ENCODE measurements at places on chromosomes 4 and X.

DNA sequence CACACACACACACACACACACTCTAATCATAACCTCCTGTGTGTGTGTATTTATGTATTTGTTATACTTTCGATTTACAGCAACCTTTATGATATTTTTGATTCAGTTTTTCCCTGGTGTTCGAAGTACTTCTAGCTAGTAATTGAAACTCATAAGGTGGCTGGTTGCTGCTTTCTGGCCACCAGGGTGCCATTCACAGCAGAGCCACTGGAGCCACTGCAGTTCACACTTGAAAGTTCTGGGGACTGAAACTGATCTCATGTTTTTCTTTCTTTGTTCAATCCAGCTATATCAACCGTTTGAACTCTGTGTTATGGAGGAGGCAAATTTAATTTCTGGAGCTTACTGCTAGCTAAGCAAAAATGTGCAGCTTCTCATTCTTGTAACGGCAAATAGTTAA, 419.4 kb downstream of the ADGRL3 start:
- no peak for DNase-seq

- no peak for DNase-seq
Observed at GRCh38 chr4:101126059-101126458, 221.3 kb downstream of the PPP3CA start.

DNA sequence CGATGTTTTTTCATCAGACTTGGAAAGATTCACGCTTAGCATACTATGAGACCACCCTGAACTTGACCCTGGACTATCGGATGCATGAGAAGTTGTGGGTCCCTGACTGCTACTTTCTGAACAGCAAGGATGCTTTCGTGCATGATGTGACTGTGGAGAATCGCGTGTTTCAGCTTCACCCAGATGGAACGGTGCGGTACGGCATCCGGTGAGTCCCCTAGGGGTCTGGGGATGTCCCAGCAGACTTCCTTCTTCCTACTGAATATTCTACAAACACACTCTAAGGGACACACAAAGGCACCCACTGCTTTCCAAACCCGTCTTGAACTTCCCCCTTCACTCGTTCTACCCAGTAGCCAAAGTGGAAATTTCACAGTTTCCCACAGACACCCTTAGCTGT, 9.3 kb downstream of the GABRQ start:
- no peak for DNase-seq

DNA sequence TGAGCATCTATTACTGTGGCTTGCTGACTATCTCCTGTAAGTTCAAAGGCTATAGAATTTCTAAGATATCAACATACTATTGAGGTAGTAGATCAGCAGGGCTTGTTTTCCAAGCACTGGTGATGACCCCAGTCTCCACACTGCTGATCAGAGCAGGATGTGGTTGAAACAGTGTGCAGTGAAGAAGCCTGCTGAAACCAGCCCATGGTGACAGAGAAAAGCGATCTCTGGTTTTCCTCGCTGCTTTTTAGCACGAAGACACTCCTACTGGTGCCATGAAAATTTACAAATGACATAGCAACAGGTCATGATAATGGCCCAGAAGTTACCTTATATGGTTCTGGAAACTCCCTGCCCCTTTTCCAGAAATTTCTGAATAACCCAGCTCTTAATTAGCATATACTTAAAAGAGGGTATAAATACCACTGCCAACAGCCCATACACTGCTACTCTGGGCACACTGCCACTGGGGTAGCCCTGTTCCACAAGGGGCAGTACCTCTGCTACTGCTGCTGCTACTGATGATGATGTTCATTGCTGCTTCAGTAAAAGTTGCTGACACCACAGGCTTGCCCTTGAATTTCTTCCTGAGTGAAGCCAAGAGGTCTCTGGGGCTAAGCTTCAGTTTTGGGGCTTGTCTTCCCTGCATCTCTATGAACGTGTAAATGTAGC, 1689.5 kb upstream of the PCDH10 start:
- DNase-seq = no peak

DNA sequence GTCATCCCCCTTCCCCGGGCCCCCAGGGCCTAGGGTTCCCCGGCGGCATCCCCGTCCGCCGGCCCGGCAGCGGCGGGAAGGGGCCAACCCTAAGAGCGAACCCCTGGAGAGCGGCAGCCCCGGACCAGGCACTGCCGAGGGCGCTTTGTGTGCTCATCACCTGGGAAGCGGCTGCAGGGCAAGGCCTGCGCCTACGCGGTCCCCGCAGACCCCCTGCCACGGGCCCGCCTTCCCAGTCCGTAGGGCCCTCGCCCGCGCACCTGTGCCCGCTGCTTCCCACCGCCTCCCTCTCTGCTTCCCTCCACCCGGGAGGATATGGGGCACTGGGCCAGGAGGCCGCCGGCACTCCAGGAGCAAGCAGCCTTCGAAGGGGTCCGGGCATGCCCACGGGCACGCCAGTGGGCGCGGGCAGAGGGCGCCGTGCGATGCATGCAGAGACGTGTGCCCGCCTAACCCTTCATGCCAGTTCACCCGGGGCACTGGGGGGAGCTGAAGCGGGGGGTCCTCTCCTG, 2.6 kb downstream of the FLNA start:
- no peak for DNase-seq

DNA sequence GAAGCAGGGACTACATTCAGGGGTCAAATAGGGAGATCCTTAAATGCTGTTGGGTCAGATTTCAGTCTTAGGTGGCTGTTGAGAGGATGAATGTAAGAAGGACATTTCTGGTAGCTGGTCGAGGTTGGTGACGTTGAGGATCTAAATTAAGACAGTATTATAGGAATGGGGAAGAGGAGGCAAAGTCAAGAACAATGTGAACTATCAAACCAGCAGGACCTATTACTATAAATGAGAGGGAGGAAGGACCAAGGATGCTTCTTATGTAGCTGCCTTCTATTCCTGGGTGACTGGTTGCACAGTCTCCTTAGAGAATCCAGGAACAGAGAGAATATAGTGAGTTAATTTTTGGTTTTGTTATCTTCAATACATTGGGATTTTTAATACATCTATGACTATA, 118.5 kb upstream of the BMPR1B start:
- no peak for DNase-seq

- no peak for DNase-seq
Observed at GRCh38 chr4:106609917-106610316, 241.3 kb upstream of the GIMD1 start.

DNA sequence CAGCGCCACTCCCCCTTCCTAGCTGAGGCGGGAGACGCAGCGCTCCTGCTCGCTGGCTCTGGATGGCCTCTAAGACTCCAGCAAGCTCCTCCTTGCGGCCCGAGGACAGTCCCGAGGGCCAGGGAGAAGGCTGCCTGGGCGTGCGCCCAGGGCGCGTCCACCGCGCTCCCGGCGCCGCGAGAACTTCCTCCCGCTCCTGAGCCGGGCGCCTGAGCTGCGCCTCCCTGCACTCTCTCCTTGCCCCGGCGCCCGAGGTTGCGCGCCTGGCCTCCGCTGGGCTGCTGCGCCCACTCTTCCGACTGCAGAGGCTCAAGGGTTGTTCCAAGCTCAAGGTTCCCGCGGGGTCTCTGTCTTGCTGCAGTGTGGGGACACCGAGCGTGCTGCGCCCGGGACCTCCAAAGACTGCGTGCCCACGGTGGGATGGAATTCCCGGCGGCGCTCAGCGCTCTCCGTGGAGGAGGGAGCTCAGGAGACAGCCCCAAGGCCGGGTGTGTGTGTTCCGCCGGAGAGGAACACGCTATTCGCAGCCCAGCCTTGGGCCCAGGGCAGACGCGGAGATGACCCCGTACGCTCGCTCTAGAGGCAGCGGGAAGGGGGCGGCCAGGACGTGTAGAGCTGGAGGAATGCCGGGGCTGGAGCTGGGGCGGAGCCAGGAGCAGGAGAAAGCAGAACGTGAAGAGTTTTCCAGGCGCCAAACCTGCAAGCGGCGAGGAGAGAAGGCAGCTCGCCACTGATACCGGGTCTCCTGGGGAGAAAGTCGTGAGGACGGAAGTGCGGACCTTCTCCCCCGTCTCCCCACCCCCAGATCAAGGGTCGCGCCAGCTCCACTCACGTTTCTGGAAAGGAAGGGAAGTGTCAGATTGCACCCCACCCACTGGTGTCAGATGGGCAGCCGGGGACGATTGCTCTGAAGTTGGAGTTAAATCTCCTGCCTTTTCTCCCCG, at the start of gene ARHGAP6:
TSS of gene ARHGAP6 (minus strand) at position 753 of the 944 bp plus-strand sequence. CDS start 1,092 bp downstream, outside the sequence.
- DNase-seq = no peak

DNA sequence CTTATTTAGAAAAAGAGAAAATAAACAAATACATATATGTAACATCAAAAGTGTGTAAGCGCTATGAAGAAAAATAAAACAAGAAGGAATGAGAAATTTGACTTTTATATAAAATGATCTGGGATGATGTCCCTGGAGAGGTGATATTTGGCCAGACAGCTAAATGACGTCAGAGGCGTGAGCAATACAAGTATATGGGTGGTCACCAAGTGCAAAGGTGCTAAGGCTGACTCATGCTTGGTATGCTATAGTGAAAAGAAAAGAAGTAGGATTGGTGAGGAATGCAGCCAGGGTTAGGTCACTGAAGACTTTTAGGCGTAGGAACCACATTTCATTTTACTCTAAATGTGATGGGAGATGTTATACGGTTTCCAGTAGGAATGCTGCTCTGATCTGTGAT, 1049.1 kb upstream of the TENM3 start:
- no peak for DNase-seq

DNA sequence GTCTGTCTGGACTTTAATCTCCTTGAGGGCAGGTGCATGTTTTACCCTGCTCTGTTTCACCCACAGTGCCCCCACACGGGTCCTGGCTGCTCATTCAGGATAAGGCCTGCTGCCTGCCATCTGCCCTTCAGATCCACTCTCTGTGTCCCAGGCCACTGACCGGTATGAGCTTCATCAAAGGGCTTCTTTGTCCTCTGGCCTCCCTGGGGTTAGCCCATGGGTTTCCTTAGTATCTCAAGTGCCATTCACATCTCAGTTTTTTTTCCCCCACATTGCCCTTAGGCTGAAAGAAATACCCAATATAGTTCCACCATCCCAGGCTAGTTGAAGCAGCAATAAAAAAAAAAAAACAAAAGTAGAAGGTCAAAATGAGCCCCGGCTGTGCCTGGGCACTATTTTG, 9.3 kb downstream of the CD99L2 start:
- no peak for DNase-seq

- DNase-seq = no peak
Observed at GRCh38 chrX:83819304-83819703, 41.6 kb upstream of the CYLC1 start.

DNA sequence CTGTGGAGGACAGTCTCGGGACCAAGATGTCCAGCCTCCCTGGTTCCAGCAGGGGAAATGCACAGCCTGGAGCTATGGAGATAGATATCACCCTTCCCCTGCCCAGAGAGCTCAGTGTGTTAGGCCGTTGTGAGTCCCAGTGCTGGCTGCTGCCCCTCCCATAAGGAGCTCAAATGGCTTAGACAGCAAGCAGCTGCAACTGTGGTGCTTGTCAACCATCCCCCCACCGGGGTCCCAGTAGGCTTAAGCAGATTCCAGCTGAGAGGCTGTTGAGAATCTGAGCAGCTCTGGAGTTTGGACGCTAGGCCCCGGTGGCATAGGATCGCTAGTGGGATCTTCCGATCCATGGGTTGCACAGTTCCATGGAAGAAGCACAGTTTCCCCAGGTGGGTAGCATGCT, 181.8 kb upstream of the POF1B start:
- DNase-seq = no peak

DNA sequence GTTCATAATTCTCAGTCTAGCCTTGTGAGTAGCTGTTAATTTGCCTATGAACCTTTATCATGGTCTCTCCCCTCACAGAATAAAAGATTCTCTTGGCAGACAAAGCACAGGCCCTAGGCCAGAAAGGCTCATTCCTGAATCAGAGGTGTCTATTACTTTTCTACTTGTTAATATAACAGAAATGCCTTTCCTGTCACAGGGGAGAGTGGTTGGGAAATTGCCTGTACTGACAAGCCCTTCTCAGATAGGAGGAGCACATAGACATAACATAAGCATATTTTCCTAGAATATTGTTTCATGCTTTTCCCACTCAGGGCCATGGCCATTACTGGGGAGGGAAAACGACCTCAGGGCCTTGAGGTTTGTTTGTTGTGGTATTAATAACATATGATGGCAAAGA, 308.3 kb downstream of the BMPR1B start:
- no peak for DNase-seq

- no peak for DNase-seq
Observed at GRCh38 chr4:142098900-142099545, 462.6 kb downstream of the IL15 start.

DNA sequence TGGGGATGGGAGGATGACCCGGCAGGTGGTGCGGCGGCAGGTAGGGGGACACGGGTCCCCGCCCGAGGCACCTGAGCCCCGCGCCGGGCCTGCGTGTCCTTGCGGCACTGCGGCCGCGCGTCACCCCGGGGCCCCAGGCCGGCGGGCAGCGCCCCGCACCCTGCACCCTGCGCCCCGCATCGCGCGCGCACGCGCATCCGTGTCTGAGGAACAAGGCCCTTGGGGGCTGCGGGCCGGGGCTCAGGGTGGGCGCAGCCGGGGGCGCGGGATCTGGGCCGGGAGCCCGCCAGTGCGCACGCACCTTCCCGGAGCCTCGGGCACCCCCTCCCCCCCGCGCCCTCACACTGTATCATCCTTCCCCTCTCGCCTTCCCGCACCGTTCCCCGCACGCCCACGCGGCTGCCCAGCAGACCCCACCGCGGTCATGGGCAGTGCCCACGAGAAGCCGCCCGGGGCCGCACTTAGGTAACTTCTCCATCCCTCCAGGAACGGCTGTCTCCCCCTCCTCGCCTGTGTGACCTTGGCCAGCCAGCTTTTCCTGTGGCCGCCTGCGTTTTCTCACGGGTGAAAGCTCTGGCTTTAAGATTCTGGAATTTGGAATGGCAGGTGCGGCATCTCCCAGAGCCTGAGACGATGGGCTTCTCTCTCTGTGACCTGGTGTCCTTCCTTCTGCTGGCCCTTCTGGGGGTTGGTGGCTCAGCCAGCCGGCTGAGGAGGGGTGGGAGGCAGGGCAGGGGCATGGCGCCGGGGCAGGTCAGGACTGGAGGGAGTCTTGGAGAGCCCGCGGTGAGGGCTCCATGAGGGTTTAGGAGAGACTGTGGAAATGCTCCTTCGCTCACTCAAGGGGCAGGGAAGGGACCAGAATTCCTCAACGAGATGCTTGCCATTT, 748 bp downstream of the ATP2B3 start:
- no peak for DNase-seq

DNA sequence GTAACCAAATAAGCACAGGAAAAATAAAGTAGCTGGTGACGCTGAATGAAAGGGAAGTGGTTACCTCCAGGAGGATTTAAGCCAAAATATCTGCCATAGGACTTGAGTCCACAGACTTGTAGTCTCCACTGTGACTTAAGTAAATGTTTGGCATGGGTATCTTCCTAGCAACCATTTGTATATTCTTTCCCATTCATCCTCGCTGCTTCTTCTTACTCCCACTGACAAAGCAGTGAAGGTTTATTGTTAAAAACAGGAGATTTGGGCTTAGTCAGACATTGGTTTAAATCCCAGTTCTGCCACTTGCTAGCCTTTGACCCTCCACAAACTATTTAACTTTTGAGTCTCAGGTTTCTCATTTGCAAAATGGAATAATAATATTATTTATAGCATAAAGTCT, 22.3 kb downstream of the COL4A6 start:
- DNase-seq = no peak

DNA sequence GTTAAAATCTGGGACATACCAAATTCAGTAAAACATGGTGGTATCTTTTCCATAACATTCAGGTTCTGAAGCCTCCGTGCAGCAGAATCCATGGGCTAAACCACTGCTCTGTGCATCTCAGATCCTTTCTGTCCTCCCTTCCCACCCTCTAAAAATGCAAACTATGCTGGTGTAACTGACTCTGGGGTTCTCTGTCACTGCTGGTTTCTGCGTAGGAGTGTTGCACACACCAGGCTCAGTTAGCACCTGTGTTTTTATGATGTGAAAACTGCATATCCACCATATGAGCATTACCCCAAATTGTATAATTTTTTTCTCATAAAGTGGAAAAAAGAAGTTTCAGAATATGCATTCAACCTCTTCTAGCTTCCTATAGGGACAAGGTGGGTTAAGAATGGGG, 22.4 kb upstream of the IL21 start:
- DNase-seq = no peak

Data from urinary bladder (tissue), 4 donors.